Stimulated activated CD8-positive, alpha-beta memory T cell treated with anti-CD3 and anti-CD28 coated beads, Interleukin-15, amount 100 ng/mL, for 48 hours (primary cell): ENCODE measurements at places on chromosomes 7 and 10.

- DNase-seq: no peak
Observed at GRCh38 chr10:77970869-77971803, 44.6 kb upstream of the DLG5 start.

DNA sequence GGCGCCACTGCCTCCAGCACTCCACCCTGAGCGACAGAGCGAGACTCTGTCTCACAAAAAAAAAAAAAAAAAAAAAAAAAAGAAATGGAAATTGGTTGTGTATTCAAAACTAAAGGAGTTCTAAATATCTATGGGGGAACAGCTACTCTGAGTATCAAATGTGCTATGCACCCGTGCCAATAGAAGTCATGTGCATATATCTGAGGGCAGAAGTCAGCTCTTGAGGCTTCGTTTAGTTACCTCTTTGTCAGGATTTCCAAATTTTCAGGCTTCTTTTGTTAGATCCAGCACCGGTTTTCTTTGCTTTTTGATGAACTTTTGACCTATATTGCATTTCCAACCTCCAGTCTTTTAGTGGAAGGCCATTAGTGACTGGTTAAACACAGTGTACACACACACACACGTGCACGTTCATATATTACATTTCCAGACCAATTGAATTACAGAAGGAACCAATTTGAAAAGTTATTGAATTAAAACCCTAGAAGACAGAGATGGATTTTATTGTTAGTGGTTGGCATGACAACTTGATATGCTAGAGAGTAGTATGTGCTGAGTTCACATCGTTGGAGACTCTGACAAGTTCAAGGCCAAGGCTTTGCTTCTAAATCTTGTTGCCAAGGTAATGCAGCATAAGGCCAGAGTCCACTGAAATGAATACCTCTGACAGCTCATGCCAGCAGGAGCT is 33.1 kb upstream of the ADD3 start:
- DNase-seq: no peak

GRCh38 chr7:31893365-31893764 is 176.8 kb downstream of the PDE1C start:
- DNase-seq: no peak

DNA sequence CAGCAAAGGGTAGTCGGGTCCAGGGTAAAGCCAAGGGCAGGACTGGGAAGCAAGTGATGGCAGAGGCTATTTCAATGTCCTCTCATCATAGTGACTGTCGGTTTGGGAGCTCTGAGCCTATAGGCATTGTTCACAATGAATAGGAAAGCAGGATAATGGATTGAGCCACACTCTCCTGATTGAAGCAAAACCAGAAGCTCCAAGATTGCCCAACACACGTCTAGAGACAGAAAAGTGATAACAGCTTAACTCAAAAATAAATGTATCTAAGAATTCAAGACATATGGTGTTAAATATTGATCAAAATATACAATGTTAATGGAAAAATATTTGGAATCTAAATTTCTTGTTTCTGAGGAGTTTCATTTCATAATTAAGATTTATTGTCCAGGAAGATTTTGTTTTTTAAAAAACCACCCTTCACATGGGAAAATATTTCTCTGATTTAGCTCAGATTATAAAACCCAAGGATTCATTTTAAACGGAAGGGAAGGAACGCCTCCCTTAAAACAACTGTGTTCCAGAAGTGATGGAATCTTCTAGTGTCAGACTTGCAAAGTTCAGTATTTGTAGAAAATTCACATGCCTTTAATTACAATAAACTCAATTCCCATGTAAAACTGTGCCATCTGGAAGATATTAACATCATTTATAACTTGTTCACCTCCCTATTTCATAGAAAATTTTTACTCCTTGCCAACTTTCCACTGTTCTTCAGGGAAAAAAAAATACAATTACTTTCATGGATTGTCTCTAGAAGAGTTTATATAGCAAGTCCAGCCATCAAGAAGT is 54.5 kb downstream of the NRP1 start:
- DNase-seq: no peak

DNA sequence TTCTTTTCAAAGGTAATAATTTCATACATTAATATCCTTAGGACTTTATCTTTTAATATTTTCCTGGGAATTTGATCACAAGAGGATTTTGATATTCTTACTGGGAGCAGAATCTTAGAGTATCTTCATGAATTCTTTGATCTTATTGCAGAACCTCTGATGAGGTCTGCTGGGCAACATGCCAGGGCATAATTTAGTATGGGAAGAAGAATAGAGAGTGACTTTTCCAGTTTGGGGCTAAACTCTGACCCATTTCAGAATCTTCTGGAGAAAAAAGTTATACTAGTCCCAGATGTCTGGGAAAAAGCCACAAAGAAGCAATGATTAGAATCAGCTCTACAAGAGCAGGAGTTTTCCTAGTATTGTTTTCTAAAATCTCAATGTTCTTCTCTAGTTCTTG is 28.0 kb upstream of the RSU1 start:
- DNase-seq: no peak

GRCh38 chr10:49300140-49300974 is 1.4 kb downstream of the C10orf71 start:
- DNase-seq: no peak

DNA sequence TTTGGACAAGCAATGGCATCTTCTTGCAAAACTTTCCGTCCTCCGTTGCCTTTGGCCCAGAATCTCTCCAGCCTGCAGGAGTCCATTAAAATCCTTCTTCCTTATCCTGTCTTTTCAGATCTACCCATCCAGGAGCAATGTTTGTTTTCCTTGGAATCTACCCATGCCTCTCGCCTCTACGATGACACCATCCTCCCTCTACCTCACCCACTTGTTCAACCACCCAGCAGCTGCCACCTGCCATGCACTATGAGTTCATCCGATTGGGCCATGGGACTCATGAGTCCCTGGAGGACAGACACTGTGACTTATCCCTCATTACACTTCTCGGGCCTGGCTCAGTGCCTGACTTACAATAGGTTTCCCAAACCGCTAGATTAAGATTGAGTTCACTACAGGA is 26.8 kb upstream of the MGMT start:
- DNase-seq: no peak

GRCh38 chr10:1215862-1216573 is 159.8 kb downstream of the WDR37 start:
- no peak for DNase-seq

DNA sequence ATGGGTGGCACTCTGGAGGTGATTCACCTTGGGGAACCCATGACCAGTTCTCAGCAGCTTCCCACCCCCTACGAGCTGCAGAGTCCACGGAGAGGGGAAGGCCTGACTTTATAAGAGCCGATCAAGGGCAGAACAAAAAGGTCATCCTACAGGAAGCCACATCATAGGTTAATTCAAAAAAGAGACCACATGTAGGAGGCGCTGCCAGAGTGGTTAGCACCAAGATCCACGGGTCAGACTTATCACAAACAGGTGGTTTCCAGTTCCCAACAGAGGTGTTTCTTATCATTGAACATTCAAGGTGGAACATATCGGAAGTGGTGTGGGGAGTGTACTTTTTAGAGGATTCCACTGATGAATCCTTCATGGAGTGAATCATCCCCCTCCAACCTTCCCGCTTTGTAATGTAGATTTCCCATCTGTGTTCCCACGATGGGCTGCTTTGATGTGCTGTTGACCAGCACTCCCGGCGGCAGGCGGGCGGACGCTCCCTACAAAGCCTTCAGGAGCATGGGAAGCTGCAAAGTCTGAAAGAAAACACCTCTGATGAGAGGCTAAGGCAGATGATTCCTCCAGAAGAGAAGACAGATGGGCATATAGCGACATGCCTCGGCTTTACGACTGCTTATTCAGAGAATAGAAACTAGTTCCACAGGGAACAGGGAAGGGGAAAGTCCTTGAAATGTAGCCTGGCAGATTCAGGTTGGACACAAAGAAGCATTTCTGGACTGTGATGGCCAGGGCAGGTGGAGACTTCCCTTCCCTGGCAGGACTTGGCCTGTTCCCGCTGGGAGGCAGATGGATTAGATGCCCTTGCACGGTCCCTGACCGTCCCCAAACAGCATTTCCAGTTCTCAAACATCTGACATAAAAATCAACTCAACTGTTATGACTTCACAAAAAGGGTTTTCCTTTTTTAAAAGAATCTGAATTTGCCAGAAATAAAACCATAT is 66.5 kb downstream of the AFAP1L2 start:
- DNase-seq: peak; percentile 12

DNA sequence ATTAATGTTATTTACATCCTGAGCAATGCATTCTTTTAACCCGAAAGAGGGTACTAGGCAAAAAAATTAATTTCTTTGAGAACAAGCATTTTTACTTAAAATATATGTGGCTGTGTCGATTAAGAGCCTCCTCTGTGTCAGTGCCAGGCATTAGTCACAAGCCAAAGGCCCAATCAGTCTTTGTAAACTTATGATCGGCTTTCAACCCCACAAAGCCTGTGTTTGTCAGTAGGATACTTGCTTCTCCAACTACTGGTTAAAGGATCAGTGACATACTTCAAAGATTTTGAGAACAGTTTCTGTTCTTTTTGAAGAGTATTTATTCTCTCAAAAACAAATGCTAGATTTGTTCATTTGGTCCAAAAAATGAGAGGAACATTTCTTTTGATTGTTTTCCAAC is 159.3 kb downstream of the NRCAM start:
- DNase-seq: no peak

- no peak for DNase-seq
Observed at GRCh38 chr7:111393011-111393754, 169.1 kb downstream of the IMMP2L start.

GRCh38 chr10:132774181-132774901 is 11.6 kb downstream of the NKX6-2 start:
- no peak for DNase-seq

DNA sequence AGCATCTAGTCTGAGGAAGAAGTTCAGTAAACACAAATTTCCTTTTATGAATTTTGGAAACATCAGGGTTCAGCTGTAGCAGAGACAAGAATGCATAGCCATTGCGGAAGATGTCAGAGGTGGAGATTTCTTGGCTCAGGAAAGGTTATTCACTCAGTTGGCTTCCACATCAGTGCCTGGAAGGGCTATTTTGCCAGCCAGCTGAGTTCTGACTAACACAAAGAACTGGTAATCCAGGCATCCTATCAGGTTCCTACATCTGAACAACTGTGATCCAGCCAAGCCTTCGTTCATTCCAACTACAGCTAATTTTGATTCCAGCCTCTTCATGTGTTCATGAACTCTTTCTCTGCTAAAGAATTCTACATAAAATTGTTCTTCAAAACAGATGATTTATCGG is 965.6 kb downstream of the XPNPEP1 start:
- DNase-seq: no peak

GRCh38 chr10:2077231-2077630 is 339.9 kb upstream of the ADARB2 start:
- DNase-seq: no peak

GRCh38 chr10:75038335-75038734 is 73.1 kb upstream of the SAMD8 start:
- no peak for DNase-seq

- no peak for DNase-seq
Observed at GRCh38 chr7:34181271-34181958, 276.1 kb downstream of the BMPER start.

DNA sequence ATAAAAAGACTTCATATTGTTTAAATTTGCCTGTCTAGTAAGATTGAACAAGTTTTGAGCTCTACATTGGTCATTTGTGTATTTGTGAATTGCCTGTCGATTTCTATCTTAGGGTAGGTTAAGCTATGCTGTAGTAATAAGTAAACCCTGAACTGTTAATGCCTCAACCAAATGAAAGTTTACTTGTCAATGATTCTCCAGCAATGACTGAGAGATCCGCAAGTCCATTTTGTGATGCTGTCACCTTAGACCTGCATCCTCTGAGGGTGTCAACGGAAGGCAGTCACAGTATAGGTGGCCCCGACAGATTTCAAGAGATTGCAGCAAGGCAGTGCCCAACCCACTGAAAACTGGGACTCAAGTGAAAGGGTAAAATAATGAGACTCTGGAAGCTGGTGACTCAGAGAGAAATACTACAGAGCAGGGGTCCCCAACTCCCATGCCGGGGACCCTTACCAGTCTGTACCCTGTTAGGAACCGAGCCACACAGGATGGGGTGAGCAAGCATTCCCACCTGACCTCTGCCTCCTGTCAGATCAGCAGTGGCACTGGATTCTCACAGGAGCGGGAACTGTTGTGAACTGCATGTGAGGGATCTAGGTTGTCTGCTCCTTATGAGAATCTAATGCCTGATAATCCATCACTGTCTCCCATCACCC is 10.8 kb upstream of the PHYH start:
- no peak for DNase-seq

DNA sequence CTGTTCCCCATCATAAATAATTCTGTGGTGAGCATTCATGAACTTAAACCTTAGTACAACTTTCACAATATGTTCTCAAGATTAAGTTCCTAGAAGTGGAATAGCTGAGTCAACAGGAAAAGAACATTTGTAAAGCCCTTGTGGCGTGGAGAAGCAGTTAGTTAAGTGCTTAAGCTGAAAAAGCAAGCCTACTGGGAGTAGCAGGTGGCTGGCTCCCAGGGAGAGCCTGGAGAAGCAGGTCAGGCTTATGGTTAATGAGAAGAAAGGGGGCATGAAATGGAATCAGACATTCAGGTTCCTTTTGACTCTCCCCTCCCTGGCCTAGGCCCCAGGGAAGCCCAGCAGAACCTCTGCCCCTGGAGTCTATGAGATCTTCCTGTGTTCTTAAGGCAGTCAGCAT is 35.3 kb downstream of the VSTM4 start:
- no peak for DNase-seq

- DNase-seq: no peak
Observed at GRCh38 chr10:69391158-69391557, 25.6 kb downstream of the TACR2 start.

DNA sequence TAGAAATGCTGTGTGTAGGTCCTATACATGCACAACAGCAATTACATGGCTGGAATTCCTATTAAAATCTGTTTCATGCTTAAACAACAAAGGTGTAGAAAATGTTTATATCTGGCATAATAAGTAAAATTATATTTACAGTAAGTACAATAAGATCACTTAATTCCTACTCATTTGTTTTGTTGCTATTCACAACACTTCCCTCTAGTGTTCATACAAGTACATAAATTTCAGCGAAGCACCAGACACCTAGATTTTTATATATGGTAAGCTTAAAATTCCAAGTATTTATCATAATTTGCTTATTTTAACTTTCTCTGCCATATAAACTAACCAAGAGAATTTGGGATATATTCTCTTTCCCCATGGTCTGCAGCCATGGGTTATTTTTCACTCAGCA is 51.8 kb upstream of the ANK3 start:
- no peak for DNase-seq

GRCh38 chr7:8363407-8364015 is 69.9 kb upstream of the NXPH1 start:
- no peak for DNase-seq

DNA sequence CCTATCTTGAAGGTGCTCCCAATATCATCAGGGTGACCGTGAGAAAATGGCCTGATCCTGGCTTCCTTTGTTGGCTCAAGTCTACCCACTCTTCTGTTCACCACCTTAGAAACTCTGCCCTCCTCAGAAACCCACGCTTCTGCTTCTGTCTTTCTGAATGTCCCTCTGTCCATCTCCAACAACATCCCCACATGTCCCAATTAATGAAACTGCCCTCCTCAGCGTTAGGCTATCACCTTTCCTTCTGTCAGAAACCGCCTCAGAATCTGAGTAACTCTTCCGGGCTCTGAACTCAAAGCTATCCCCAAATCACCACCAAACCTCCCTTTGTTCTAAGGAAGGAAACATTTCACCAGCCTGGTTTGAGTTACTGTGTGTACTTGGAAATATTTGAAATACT is 315.8 kb upstream of the ZNF32 start:
- DNase-seq: no peak
